ENCODE measurements at places on chromosomes 11 and 22. TPM values are rescaled to one million over a fixed set of nuclear protein-coding genes. Genes with fewer than 3 reads are reported as not detected.

The TP53AIP1 gene
- total RNA-seq = not detected

The PDE2A gene
- total RNA-seq = 0.68 TPM

The BTBD18 gene
- not detected for total RNA-seq

The C1QTNF6 gene
- total RNA-seq = 14.5 TPM

DNA sequence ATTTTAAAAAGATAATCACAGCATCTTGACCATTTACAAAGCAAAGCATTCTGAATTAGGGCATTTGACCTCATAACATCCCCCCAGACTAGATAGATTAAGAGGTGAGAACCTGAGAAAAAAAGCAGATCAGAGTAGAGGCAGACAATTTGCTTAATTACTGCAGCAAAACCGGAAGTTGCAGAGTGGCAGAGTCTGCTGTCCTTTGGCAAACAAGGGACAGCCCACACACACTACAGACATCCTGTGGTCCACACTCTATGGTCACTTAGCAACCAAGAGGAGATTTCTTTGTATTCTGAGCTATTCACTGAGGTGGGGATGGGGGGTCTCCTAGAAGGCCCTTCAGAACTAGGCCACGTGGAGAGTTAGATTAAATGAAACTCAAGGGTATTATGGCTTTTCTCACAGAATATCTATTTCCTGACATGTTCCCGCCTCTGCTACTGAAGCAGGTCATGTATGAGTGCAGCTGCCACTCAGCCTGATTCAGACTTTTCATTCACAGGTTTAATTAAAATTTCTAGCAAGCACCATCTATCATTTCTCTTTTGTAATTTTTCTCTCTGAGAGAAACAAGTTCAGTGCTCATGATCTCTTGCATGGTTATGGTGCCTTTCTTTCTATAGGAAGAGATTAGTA is 48.5 kb downstream of the SVIP start:
- no peak for DNase-seq

DNA sequence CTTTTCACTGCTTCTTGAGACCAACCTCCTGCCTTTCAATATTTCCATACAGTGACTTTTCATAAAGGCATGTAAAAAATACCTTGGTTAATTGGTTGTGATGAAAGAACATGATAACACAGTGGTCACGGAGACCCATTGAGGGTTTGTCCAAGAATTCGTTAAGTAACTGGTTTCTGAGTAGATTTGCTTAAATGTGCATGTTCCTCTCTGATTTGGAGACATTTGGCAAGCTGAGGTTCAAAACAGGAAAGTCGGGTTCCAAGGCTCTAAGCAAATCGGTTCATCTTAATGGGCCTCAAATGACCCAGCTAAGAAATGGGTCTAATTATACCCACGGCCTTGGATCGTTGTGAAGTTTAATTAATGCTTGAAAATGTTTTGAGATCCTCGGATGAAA is 36.9 kb upstream of the CCND1 start:
- no peak for DNase-seq

DNA sequence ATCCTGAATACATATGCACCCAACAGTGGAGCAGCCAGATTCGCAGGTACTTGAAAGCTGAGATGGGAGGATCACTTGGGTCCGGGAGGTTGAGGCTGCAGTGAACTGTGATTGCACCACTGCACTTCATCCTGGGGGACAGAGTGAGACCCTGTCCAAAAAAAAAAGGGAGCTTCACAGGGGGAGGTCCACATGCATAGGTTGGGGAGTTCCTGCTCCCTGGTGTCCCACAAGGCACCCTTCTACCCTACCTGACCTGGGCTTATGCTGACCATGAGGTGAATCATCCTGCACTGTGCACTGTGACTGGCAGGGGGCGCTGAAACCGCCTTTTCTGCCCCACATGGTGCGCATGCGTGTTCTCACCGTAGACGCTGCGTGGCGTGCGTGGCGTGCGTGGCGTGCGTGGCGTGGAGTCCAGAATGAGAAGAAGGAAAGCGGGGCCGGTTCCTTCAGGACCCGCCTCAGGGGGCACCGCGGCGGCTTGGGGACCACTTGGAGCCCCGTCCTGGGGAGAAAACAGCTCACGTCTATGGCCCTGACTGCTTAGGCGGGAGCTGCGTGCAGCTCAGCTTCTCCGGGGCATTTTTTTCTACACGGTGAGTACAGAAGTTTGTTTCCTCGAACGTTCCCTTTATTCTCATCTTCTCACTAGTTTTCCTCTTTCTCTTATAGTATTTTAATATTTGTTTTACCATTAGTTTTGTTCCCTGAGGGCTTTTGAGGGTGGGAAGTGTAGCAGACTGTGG is 116.6 kb upstream of the GRK3 start:
- DNase-seq = peak; percentile 89

GRCh38 chr11:1226226-1226985 is 3.5 kb downstream of the MUC5B start:
- DNase-seq = no peak

DNA sequence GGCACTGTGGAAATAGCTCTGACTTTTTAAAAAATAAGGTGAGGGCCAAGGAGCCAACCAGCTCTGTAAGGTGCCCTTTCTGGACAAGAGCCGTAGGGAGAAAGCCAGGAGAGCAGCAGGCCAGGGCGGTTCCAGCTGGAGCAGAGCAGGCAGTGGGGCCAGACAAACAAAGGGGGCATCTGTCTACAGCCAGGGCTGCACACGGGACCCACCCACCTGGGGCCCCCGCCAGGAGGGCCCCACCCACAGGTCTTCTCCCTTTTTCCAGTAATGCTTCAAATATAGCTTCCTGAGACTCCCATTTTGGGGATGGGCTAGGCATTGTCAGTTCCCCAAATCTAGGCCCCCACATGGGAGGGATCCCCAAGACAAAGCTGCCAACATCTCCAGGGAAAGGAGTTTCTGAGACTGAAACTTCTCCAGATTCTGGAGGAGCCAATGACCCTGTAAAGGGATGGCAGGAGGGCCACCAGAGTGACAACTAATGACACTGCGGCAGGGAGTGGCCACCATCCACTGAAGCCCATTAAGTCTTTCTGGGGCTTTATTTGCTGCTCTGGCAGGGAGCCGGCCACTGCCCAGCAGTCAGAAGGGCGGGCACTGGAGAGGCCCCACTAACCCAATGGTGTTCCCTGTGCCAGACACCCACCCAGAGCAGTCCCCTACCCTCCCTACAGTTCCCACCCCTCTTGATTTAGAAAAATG is 1.9 kb downstream of the ZFTA start:
- no peak for DNase-seq

DNA sequence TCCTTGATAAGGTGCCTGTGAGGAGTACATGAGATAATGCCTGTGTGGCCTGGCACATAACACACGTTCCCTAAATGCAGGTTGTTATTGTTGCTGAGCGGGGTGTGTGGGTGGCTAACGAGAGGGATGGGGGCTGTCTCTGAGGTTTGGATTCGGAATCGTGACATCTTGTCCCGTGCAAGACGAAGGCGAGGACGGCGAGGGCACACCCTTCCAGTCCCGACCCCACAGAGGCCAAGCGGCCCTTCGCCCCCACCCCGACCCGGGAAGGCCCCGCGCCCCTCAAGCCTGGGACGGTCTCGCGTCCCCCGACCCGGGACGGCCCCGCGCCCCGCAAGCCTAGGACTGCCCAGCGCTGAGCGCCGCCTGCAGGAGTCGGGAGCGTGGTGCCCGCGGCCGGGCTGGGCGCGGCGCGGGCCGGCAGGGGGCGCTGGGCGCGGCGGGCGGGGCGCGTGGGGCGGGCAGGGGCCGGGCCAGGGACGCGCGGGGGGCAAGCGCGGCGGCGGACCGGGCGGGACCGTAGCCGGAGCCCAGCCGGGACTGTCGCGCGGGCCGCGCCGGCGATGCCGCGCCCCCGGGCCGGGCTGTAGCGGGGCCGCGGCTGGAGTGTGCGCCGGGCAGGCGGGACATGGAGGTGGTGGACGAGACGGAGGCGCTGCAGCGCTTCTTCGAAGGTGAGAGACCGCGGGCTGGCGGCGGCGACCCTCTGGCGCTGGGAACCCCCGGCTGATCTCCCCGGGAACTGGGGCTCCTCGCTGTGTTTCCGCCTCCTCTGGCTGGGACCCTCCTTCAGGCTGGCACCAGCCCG is at the start of gene MYRF:
Gene MYRF (plus strand): TSS at position 520 of the 808 bp plus-strand sequence. CDS start 109 bp downstream, at position 629.
- DNase-seq = no peak

GRCh38 chr11:65047581-65048422 is 6.8 kb downstream of the SAC3D1 start:
- no peak for DNase-seq

GRCh38 chr22:43399338-43399979 is 12.4 kb upstream of the MPPED1 start:
- no peak for DNase-seq

- peak; percentile 59 for DNase-seq
Measured at GRCh38 chr11:95068549-95068948, 1.8 kb downstream of the SRSF8 start.

GRCh38 chr11:31000381-31000780 is 369.2 kb downstream of the DCDC1 start:
- DNase-seq = no peak

DNA sequence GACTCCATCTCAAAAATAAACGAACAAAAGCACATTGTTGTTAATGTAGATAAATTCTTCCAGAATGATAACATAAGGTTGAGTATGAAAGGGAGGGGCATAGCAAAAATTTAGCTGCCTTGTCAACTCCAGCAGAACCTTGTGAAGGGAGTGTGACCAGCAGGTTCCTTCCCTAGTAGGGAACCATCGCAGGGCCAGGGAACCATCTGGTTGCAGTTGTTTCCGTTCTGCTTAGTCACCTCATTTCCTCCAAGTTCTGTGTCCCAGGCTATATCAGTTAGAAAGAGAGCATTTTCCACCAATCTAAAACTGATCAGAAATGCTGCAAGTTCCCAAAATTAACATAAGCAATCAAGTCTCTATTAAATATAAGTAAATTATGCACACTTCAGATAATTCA is 126.7 kb upstream of the BLID start:
- DNase-seq = no peak

GRCh38 chr11:34145847-34146381 is 40.5 kb downstream of the NAT10 start:
- no peak for DNase-seq

DNA sequence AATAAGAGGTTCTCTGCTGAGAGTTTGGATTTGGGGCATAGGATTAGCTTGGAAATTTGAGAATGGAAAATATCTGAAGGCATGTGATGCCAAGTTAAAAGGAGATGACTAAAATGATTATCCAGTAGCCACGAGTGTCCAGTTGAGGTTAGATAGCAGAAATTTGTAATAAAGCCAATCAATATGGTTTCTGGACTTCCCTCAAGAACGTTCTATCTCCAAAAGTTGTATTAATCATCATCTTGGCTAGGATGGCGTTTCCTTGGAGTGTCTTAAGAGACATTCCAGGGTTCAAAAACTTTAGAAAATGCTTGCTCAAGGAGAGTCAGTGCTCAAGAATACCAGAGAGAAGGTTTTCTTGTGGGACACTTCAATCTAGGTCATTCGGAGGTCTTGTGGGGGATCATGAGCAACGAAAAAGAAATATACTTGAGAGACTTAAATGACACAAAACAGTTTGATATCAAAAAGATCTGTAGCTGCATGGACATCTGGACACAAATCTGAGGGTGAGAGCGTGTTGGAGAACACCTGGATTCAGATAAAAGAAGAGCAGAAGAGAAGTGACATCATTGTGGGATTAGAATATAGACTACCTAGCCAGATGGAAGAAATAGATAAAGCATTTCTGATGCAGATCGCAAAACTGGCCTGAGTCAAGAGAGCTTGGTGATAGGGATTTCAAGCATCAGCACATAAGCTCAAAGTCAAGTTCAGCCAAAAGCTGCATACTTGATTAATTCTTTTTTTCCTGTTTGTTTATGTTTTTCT is 97.7 kb downstream of the ARFGAP2 start:
- DNase-seq = no peak

DNA sequence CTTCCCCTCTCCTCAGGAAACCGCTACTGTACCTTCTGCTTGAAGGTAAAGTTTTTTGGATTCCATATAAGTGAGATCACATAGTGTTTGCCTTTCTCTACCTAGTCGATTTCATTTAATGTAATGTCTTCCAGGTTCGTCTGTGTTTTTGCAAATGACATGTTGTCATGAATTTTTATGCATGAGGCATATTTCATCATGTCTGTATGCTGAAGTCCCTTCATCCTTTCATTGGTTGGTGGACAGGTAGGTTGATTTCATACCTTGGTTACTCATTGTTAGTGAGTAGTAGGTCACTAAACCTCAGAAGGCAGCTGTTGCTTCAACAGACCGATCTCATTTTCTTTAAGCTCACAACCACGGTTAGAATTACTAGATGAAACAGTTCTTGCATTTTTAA is 60.3 kb downstream of the LRRC74B start:
- no peak for DNase-seq

All from activated naive CD4-positive, alpha-beta T cell treated with anti-CD3 and anti-CD28 coated beads, Interleukin-2, amount 50 U/mL, for 72 hours (primary cell).